ENCODE measurements at places on chromosomes 12 and 14.

GRCh38 chr12:44088647-44089046 is 252.8 kb downstream of the TMEM117 start:
- DNase-seq = no peak

DNA sequence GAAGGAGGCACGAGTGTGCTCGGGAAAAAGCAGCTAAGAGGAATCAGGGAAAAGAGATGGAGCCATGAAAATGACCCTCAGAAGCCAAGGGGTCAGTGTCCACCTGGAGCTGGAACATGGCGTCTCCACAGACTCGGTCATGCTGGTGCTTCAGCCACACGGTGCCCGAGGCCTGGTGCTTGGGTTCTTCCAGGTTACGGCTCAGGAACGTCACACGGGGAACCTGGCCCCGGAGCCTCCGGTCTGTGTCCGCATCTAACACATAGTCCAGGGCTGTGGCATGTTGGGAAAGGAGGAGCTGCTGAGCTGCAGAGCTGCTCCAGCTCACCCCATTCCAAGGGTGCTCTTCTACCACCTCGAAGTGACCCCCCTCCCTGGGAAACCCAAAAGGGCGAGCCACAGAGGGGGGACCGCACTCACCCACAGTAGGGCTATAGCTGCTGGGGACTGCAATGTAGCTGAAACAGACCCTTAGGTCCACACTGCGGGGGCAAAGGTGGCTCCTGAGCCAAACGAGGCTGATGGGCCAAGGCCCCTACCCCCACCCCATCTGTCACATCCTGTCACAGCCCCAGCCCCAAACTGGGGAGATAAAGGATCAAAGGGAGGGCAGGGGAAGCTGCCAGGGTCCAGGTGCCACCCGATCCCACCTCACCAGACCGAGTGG is 10.8 kb downstream of the ITGA7 start:
- no peak for DNase-seq

DNA sequence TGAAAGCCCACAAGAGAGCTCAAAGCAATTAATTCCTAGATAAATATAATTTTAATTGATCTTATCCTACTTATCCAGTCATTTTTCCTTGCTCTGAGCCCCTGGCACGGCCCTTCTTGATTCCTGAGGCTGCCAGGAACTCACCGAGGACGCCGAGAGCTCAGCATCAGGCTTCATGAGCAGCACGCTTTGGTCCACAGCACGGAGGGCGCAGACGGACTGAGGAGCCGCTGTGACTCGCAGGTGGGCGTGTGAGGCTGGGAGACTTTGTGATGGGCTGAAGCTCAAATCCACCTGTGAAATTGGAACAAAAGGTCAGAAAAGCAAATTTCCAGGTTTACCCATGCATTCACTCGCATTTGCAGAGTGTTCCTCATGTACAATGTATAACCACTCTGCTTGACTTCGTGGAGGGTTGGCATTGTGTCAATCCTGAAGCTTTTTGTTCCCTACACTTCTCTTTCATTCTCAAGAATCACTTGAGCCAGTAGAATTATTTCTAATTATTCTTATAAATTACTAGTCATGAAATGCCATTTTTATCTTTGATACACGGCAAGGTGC is 17.2 kb downstream of the A2M start:
- no peak for DNase-seq

DNA sequence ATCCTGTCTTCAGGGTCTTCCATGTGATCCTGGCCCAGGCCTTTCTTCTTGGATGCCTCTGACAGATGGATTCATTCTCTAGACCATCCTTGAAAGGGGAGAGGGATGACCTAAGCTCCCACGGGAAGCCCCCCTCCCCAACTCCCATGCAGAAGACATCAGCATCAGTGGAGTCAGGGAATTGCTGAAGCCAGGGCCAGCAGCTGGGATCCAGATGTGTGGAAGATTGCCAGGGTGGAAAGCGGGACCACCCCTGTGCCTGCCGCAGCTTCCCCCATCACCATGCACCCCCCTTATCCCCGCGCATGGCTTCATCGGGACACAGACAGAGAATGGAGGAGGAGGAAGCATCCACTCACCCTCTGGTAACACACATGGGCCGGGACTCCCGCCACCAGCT is 183.6 kb upstream of the PRMT8 start:
- DNase-seq = no peak

- DNase-seq = no peak
Observed at GRCh38 chr14:105334383-105335230, 20.1 kb downstream of the PACS2 start.

- DNase-seq = peak; percentile 49
Observed at GRCh38 chr14:34873589-34874385, 1.4 kb downstream of the BAZ1A start.

DNA sequence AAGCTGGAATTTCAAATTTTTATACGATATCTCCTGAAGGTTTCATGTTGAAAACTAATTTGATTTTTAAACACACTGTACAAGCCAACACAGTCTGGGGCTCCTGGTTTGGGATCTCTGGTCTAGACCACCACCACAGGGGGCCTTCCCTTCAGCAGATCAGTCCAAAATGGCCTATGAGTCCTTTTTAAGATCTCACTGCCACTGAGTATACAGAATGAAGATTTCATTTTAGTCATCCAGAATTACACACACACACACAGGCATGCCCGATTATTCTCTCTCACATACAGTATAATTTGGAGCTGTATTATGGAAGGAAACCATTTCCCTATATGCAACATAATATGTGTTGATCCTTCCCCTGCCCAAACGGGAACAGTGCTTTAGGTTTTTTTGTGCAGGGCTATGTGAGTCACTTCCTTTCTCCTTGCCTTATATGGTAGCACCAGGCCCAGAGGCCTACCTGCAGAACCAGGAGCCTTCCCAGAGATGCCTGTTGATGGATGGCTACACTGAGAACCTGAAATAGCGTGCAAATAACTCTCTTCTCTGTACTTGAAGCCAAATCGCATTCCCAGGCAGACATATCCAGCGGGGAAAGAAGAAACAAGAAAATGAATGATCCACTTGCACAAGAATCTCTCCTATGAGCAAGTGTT is 28.1 kb upstream of the WNK1 start:
- no peak for DNase-seq

GRCh38 chr14:66085665-66086064 is 400.5 kb upstream of the CCDC196 start:
- DNase-seq = no peak

GRCh38 chr12:124545508-124546418 is 21.6 kb downstream of the NCOR2 start:
- peak; percentile 65 for DNase-seq

DNA sequence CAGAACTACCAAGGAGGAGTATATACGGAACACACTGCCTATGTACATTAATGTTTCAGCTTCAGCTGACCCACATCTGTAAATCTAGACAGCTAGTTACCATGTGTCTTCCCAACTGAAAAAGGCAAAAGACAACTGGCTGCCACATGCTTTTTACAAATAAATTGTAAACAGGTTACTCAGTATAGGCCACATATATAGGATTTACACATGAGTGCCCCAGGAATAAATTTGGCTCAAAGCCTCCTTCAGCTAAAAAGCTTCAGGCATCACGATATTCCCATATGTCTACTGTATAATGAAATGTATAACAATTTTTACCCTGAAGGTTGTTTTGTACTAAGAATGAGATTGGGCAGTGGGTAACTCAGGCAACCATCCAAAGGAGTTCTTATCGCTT is 175.9 kb upstream of the BMP4 start:
- DNase-seq = no peak

DNA sequence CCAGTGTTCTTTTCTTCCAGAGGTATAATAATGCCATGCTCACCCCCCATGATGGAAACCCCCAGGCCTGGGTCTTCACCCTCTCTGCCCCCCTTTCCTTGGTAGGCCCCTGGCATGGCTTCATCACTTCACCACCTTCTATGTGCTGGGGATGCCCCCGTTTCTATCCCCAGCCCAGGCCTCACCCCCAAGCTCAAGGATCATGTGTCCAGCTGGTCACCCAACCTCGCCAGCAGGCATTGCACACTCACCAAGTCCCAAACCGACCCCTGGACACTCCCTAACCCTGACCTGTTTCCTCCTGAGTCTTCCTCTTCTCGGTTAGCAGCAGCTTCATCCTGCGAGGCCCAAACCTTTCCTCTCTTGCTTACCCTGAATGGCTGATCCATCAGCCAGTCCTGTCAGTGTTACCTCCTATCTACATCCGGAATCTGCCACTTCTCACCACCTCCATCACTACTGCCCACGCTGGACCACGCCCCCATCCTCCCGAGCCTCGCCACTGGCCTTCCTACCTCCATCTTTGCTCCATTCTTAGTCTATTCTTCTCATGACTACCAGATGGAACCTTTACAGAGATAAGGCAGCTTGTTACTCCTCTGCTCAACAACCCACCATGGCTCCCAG is 69.0 kb downstream of the MVK start:
- no peak for DNase-seq

DNA sequence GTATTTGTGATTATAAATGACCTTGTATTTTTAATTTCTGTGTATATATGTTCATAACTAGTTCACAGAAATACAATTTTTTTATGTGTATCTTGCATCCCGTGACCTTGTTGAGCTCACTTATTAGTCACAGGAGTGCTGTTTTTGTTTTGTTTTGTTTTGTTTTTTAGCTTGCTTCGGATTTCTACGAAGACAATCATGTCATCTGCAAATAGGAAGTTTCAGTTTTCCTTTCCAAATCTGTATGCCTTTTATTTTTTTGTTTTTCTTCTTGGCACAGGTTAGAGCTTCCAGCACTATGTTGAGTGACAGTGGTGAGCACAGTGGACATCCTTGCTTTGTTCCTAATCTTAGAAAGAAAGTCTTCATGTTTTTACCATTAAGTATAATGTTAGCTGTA is 229.2 kb upstream of the GARIN6 start:
- no peak for DNase-seq

DNA sequence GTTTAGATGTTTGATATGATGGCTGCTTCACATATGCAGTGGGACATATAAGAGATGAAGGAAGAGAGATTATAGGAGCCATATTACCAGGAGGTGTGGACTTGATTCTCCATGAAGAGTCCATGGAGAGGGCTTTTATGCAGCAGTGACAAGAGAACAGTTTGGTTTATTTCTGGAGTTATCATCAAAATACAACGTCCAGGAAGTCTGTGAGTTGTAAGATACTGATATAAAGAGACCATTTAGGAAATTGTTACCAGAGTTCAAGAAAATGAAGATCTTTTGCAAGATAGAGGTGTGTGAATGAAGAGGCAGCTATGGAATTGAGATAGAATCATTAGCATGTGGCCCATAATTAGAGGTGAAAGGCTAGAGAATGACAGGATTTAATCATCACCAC is 431.7 kb downstream of the NPAS3 start:
- DNase-seq = no peak

- DNase-seq = no peak
Observed at GRCh38 chr12:11785712-11786111, 136.2 kb downstream of the ETV6 start.

DNA sequence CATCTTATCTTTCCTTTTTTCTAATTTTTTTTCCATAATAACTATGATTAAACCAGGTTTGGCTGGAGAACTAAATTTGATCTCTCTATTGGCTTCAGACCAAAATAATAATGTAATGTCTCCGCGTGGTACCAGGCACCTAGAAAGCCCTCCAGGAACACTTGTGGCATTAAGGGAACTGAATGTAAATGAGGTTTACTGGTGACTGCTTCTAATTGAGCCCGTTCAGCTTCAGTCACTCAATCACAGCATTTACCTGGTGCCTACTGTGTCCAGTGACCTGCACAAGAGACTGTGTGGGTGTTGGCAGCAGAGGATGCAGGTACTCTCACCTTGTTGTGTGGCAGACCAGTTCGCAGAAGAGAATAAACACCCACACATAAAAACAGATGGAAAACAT is 302.5 kb downstream of the DPF3 start:
- no peak for DNase-seq

DNA sequence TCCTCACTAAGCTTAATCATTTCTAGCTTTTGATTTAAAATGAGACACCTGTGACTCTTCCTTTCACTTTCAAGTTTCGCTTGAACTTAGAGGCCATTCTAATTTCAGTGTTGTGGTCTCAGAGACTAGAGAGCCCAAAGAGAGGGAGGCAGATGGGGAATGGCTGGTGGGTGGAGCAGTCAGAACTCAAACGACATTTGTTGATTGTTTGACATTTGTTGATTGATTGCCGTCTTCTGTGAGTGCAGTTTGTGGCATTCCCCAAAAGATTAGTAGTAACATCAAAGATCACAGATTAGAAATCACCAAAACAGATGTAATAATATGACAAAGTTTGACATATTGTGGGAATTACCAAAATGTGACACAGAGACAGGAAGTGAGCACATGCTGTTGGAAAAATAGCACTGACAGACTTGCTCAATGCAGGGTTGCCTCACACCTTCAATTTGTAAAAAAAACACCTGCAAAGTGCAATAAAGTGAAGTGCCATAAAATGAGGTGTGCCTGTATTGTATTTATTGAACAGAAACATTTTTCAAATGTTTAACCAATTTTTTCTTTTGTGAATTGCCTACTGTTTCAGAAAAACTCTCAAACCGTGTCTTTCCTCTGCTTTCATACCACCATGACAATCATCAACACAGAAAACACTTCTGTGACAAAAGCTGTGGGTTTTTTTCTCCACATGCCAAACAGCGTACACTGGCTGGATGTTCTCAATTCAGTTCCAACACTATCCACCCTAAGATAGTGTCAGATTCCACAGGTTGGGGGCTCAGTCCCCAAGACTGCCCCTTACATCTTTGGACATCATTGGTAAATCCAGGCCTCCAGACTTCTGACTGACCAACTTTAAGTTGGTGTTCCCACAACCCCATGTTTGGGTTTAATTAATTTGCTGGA is 376.3 kb upstream of the RGS6 start:
- peak; percentile 46 for DNase-seq

- no peak for DNase-seq
Observed at GRCh38 chr14:91207008-91207407, 37.5 kb downstream of the GPR68 start.

- DNase-seq = no peak
Observed at GRCh38 chr12:47378222-47378582, 298.4 kb upstream of the AMIGO2 start.

- no peak for DNase-seq
Observed at GRCh38 chr12:107736914-107737313, 24.0 kb downstream of the PRDM4 start.

DNA sequence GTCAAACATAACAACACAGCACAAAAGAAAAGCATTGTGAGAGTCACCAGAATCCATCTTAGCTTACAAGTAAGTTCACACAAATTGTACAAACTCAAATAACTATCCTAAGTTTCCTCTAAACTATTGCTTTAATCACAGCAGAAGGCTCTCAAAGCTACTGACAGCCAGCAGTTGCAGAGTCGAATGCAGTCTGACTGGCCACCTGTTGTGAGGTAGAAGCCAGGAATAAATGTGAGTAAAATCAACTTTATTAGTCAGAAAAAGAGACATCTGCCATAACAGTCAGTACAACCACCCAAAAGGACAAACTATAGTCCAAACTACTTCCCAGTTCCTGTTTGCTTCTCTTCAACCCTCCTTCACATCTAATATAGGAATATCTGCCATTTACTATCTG is 231.7 kb upstream of the USP15 start:
- no peak for DNase-seq

All from A172 (cell line).